T47D (cell line): ENCODE measurements at places on chromosomes 16 and 17.
A peak's percentile ranks its signal among the peaks of the same experiment; 100 is the strongest.

GRCh38 chr16:3884398-3884797, 3.9 kb upstream of the CREBBP start:
- no peak for DNase-seq

- DNase-seq = no peak
Measured at GRCh38 chr17:63293323-63294075, 152.6 kb downstream of the CYB561 start.

DNA sequence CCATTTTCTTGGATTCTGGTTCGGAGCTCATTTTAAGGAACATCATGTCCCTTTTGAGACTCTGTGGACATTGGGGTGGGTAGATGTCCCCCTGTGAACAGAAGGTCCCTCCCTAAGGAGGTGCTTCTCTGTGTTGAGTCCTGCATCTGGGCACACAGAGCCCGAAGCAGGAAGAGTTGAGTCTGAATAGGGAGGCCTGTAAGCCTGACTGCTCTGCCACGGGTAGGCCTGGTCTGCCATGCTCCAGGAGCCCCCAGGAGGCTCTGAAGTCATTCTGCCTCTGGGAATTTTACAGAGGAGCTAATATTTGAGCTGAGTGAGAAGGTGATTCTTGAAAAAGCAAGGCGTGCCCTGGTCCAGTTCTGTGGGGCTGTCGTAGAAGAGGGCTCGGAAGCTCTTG, 50.6 kb downstream of the TENT4B start:
- DNase-seq = no peak

DNA sequence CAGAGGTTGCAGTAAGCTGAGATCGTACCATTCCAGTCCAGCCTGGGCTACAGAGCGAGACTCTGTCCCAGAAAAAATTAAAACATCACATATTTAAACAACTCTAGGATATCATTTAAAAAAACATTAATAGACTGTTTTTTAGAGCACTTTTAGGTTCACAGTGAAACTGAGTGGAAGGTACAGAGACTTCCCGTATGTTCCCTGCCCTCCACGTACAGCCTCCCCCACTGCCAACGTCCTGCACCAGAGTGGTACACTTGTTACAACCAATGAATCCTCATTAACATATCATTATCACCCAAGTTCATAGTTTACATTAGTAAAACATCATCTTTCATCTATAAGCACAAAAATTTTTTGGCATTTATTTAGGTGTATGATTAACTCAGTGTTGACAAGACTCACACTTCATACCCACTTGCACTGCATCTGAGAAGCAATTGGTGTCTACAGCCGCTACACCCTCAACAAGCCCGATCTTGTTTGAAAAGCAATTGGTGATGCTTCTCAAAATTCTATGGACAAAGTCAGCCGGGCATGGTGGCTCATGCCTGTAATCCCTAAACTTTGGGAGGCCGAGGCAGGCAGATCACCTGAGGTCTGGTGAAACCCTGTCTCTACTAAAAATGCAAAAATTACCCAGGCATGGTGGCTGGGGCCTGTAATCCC, 39.9 kb upstream of the STH start:
- DNase-seq = no peak

DNA sequence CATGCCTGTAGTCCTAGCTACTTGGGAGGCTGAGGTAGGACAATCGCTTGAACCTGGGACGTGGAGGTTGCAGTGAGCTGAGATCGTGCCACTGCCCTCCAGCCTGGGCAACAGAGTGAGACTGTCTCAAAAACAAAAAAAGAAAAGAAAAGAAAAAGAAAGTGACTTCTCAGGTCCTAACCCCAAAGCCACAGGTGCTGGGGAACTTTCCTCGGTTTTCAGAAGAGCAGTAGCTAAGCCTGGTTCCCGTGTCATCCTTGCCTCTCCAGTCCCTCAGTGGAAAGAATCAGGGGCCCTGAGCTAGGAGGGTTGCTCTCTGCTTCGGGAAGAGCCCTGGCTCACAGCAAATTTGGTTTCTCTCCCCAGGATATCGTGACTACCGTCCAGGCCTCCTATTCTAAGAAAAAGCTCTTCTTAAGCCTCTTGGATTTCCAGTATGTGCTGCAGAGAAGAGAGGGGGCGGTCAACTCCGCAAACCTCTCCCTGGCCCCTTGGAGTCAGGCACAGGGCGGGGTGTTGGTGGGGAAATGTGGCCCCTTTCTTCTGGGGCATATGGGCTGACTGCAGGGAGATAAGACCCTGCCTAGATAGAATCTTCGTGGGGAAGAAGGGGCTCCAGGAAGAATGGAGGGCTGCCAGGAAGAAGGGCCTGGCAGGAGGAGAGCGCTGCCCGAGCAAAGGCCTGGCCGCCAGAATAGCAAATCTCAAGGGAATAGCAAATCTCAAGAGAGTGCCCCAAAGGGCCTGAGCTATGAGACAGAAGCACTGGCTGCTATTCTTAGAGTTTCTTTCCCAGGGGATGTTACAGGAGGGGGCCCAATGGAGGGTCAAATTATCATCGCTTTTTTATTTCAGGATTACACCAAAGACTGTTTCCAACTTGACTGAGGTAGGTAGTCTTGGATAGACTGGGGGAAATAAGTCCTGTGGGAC, 8.3 kb upstream of the NLRC5 start:
- no peak for DNase-seq

DNA sequence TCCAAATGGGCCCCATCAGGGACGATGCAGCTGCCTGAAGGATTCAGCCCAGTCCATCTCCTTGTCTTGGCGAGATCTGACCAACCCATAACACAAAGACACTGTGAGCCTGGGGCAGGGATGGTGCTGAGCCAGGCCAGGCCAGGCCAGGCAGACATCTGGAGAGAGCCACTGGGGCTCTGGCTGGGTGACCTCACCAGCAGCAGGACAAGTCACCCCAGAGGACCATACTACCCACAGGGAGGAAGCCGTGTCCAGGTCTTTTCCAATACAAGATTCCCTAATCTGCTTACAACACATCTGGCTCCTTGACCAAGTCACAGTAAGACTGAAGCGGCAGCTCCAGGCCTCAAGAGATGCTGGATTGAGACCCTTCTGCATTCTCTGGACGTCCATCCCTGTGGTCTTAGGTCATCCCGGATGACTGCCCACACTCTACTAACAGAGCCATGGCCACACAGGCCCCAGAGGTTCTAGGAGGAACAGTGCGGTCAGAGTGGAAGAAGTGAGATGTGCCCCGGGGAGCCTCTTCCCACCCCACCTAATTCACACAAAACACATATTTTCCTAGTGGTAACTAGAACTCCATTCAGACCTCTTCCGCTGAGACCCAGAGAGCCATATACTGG, 81.8 kb upstream of the RCVRN start:
- DNase-seq = no peak

GRCh38 chr17:55162556-55162946, 102.2 kb upstream of the HLF start:
- no peak for DNase-seq

DNA sequence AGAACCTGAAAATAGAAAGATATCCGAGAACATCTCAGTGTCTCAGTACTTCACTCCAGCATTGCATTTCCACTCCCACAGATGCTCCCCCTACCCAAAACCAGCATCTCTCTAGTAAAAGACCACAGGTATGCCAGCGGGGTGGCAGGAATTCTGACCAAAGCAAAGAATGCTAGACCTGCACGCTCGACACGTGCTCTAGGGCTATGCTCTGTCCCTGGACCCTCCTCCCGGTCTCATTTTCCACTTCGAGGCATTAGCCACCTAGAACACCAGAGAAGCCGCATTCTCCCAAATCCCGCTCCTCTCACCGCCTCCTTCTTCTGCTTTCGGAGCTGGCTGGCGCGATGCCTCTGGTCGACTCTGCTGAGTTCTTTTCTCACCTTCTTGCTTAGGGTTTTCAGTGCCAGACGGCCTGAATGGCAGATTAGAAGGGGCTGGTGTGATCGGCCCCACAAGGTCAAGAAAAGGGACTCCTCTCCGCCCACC, 487 bp downstream of the TSR1 start:
- DNase-seq = no peak

GRCh38 chr17:14306596-14306995, 5.7 kb downstream of the HS3ST3B1 start:
- no peak for DNase-seq

- DNase-seq = no peak
Measured at GRCh38 chr17:43360376-43360738, 38.4 kb upstream of the ARL4D start.

GRCh38 chr17:39144416-39144840, 7.0 kb downstream of the PLXDC1 start:
- no peak for DNase-seq

- no peak for DNase-seq
Measured at GRCh38 chr17:79341222-79341780, 266.7 kb downstream of the ENGASE start.

- no peak for DNase-seq
Measured at GRCh38 chr17:2177235-2177811, 122.4 kb downstream of the HIC1 start.

GRCh38 chr16:31458073-31458843, 1.0 kb upstream of the ARMC5 start:
- no peak for DNase-seq

DNA sequence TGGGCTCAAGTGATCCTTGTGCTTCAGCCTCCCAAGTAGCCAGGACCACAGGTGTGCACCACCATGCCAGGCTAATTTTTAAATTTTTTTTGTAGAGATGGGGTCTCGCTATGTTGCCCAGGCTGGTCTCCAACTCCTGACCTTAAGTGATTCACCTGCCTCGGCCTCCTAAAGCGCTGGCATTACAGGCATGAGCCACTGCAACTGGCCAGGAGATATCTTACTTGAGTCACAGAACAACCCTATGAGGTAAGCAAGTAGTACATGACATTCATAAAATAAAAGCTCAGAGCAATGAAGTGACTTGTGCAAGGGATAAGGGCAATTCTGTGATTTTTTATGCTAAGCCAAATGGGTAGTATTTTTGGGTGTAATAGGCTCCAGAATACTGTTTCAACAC, 57.3 kb downstream of the CDC27 start:
- no peak for DNase-seq

- no peak for DNase-seq
Measured at GRCh38 chr17:35163886-35164285, 16.3 kb downstream of the UNC45B start.

- DNase-seq = peak; percentile 52
Measured at GRCh38 chr16:74743668-74744299, 30.8 kb downstream of the FA2H start.

DNA sequence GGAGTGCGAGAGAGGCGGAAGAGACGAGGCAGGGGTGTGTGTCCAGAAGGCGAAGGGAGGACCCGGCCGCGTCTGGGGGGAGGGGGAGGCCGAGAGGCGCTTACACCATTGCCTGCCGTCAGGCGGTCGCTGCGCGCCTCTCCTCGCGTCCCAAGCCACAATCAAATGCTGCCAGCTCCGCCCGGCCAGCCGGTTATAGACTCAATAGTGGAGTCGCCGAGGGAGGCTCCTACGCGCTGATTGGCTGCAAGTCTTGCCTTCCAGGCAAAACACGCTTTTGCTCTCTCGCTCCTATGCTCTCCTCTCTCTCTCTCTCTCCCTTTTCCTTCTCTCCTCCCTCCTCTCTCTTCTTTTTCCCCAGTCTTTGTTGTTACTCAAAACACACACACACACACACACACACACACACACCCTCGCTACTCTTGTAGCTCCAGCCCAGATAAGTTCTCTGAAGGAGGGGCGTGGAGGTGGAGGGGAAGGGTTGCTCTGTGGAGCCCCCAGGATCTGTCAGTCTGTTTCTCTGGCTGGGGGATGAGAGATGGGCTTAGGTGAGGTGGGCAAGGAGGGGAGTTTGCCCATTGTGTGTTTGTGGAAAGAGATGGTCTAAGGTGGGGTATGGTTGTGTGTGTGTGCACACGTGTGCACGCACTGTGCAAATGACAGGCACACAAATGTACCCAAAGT, at the start of gene DLX3:
Gene DLX3 (minus strand): TSS at position 170 of the 684 bp plus-strand sequence. CDS start 226 bp downstream, outside the sequence.
- peak; percentile 97 for DNase-seq

DNA sequence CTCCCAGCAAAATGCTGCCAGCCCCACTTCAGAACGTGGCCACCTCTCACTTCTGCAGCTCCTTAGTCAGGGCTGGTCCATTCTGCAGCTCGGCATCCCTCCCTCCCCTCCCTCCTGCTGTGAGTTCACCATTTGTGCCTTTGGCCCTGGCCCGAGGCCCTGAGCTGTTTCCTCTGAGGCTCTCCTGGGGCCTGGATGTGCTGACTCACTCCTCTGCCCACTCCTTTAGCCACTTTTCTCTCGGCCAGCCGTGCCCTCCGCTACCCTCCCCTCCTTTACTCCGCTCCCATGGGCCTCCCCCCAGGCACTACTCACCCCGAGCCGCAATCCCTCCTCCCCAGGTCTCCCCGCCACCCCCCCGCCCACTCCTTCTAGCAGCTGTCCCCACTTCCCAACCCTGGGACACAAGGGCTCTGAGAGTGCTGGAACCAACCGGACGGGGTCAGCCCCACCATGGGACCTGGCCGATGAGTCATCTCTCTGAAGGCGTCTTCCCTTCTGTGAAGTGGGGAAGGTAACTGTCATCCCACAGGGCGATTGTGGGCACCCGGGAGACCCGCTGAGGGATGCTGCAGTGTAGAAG, 11.5 kb downstream of the KCNG4 start:
- DNase-seq = no peak

DNA sequence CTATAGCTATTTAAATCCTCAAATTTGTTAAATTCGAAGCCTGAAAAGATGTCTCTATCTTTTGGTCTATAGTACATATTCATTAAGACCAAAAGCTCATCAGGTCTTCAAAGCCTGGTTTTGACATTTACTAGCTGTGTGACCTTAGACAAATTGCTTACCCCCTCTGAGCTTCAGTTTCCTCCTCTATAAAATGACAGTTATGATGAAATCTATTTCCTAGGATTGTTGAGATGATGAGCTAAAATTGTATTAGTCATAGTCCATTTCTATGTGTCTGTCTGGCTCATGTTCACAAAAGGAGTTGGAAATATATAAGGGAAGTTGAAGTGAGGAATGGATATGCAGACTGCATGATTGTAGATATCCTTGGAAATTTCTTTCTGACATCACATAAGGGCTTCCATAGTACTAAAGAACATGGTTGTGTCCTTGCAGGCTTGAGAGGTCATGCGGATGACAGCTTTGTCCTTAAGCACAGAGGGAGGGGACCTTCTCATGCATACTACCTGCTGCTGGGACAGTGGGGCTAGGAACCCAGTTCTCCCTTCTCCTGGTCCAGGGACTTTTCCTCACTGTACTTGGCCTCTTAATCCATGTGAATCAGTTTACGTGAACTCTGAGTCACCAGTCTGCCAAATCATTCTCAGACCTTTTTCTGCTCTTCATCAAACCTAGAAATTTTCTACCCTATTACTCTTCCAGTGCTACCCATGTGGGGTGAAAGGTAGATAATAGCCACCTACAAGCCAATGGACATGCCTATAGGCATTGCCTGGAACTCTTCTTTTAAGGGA, 487.5 kb upstream of the SALL1 start:
- DNase-seq = no peak

DNA sequence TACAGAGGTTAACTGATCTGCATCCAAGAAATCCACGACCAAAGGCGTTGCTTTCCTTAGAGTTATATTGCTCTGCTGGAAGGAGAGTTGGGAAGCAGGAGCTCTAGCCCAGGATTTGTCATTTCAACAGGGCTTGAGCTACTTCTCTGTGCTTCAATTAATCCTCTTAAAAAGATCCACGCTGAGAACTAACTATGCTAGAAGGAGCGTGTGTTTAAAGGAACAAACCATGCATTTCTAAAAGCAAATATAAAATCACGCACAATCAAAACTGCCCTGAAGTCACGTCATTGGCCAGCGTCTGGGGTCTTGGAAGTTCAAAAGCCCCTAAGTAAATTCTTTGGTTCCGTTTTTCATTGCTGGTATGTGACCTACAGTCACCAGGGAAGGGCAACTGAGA, 1.1 kb downstream of the ARL6IP1 start:
- DNase-seq = no peak

GRCh38 chr16:14364386-14365199, 265.5 kb downstream of the PARN start:
- no peak for DNase-seq
